NCI-H187 treated with DMSO at 0.1 percent for 48 hours (cell line): ENCODE measurements at places on chromosomes 2 and 18.

- no peak for DNase-seq
Observed at GRCh38 chr18:52237551-52237950, 102.4 kb upstream of the DCC start.

DNA sequence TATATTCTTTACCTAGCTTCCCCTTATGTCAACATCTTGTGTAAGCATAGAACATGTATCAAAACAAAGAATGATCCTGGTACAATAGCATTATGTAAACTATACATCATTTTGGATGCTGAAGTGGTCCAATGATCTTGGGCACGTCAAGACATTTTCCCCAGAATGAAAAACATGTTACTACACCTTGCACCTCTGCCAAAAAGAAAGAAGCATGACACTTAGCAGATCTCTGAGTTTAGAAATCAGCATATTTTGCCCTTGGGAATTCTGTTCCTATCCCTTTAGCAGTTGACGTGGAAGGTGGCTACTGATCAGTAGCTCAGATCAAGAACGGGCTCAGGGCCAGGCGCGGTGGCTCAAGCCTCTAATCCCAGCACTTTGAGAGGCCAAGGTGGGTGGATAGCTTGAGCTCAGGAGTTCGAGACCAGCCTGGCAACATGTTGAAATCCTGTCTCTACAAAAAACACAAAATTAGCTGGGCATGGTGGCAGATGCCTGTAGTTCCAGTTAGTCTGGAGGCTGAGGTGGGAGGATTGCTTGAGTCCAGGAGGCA, 1.7 kb upstream of the LCLAT1 start:
- DNase-seq = no peak

GRCh38 chr2:181438261-181438660, 18.9 kb upstream of the ITGA4 start:
- DNase-seq = no peak

- peak; percentile 2 for DNase-seq
Observed at GRCh38 chr18:51621113-51621863, 423.8 kb upstream of the MEX3C start.

DNA sequence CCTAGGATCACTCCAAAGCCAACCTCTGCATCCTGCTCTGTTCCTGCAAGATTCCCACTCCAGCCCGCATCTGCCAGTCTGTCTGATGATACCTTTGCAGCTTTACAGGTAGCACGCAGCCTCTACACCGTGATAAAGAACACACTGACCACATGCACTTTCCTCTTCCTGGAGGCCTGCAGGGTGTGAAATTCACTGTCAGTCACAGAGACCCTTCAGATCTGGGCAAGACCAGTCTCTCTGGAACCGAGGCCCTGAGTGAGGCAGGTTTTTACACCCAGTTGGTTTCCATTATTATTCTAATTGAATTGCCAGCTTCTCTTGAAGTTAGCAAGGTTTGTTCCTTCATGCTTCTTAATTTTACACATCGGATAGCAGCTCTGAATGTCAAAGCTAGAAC, 30.5 kb upstream of the TWIST2 start:
- no peak for DNase-seq

DNA sequence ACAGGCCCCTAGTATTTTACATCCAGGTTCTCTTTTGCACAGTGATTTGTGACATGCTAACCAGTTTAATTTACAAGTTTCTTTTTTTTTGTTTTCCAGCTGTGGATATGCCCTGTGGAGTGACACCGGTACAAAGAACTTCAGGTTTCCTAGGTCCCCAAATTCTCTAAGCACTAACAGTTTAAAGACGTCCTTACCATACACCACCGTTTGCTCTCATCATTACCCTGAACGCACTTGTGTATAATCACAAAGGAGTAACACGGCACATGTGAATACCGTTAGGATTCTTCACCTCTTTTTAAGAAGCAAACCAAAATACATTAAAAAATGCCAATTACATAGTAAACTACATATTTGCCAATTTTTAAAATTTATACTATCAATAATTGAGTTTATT, 853 bp downstream of the LANCL1 start:
- no peak for DNase-seq

- DNase-seq = no peak
Observed at GRCh38 chr2:109009920-109010610, 21.0 kb upstream of the EDAR start.

DNA sequence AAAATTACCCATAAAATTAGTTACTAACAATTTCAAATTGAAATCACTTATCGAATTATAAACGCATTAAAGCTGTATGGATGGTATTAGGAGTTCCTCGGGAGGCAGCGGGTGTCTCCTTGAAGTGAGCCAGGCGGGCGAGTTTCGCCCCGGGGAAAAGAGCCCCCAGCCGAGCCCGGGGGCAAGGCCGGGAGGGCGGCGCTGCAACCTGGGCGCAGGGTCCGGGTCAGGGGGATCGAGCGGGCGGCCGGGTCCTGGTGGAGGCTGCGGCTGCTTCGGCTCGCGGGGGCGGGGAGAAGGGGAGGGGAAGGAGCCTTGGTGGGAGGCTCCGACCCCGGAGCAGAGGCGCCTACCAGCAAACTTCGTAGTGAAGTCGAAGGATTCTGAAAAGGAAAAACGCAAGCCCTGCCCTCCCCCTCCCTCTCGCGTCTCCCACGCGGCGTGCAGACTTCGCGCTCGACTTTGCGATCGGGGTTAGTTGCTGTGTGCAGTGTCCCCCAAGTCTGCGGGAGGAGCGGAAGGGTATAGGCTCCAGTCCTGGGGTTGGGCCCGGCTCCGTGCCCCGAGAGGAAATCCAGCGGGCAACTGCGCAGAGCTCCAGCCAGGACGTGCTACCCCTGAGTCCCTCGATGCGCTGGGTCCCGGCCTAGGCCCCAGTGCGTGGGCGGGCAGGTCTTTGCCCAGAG, 140.8 kb downstream of the MEIS1 start:
- no peak for DNase-seq

- DNase-seq = no peak
Observed at GRCh38 chr2:138871312-138871711, 91.1 kb upstream of the NXPH2 start.

DNA sequence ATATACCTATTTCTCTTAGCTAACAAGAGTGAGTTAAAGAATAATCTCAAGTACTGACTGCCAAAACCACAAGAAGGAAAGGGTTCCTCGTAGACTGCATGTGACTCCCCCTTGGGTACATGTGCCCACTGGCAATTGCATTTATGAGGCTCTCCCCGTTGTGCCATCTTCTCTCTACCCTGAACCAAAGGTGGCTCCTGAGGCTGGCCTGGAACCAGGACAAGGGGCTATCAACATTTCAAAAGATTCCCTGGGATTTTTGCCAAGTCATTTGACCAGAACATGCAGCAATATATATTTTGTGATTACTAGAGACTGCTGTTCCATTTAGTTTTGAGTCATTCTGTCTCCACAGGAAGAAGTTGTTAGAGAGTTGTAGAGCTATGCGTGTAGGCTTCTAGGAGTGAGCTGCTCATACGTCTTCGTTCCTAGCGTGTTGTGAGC, 45.8 kb downstream of the LAMA3 start:
- no peak for DNase-seq

- no peak for DNase-seq
Observed at GRCh38 chr2:195741191-195741590, 84.2 kb downstream of the SLC39A10 start.

- DNase-seq = no peak
Observed at GRCh38 chr2:104952976-104953375, 84.9 kb upstream of the MRPS9 start.

DNA sequence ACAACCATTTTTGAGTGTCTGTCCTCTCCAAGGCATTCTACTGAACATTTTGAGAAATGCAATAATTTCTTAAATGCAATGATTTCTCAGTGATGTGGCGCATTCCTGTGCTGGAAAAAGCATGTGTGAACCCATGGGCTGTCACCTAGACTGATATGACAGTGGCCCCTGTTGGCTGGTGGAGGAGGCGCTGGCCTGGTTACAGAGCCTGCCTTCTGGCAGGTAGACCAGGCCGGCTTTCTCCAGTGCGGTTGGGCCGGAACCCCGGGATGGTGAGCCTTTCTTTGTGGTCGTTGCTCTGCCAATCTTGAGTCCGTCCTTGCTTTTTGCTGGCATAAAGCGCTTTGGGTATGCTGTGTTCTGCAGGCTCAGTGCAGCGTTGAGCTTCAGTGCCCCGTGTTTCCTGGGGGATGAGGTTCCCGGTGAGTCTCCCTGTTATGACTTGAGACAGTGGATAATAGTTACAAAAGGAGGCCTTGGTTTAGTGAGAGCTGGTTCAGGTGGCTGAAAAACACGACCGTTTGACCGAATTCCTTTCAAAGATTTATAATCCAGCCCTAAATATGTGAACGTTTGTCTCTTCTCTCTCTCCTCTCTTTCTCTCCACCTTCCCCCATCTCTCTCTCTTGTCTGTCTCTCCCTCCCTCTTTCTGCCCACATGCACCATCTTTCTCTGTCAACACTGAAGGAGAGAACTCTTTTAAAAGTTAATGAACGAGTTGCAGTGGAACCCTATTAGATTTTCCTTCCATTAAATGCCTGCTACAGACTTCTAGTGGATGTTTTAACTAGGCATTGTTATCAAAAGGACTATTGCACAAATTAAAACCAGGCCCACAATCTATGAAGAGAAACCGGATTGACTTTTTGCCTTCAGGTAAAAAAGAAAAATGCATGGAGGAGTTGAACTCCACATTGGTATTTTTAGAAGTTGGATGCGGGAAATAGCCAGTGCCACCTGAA, 34.0 kb downstream of the TSHZ1 start:
- DNase-seq = no peak

DNA sequence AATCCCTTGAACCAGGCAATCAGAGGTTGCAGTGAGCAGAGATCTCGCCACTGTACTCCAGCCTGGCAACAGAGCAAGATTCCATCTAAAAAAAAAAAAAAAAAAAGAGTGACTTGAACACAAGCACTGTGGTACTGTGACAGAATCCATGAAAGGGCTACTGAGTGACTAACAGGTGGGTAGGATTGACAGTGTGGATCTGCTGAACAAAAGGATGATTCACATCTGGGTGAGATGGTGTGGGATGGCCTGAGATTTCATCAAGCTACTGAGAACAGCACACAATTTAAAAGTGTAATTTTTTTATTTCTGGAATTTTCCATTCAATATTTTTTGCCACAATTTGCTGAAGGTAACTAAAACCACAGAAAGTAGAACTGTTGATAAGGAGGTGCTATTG, 13.3 kb upstream of the SP3 start:
- DNase-seq = no peak
